ENCODE measurements at places on chromosomes 16 and 17.

DNA sequence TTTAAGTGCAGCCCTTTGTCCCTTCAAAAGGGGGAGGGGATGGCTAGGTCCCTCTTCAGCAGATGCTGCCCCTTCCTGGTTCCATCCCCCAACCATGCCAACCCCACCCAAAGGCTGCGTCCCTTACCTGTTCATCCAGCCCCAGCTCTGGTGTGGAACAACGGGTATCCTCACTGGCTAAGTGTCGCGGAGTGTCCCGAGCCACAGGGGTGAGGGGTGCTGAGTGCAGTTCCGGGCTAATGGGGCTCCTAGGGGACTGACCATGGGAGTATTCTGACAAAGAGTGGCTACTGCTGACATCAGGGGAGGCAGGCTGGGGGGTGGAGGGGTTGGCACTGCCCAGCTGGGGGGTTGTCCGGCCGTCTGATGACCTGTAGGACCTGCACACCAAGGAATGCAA lies 32.9 kb downstream of the STH start:
- no peak for DNase-seq

- DNase-seq = peak; percentile 41
These were observed 10.6 kb upstream of the NUDT16L1 start for GRCh38 chr16:4682616-4683254.

- DNase-seq = no peak
These were observed 37.2 kb downstream of the LITAFD start for GRCh38 chr16:8919089-8919933.

DNA sequence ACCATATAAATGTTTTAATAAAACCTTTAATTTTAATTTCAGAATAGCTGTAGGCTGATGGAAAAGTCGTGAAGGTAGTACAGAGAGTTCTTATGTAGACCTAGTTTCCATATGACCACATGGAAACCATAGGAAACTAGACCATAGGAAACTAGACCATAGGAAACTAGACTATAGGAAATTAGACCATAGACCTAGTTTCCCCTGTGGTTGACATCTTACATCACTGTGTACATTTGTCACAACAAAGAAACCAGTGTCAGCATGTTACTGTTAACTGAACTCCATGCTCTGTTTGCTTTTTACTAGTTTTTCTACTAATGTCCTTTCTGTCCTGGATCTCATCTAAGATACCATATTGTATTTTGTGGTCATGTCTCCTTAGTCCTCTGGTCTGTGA lies 14.6 kb downstream of the NUDT7 start:
- no peak for DNase-seq
